CD4-positive, CD25-positive, alpha-beta regulatory T cell (primary cell): ENCODE measurements at places on chromosomes 11 and 22.
A peak's percentile ranks its signal among the peaks of the same experiment; 100 is the strongest.

GRCh38 chr22:20867179-20868024 lies 8.6 kb downstream of the SNAP29 start:
- H3K27ac ChIP-seq, result peak overlapping the region; percentile 8
- DNase-seq, result no peak
- H3K4me1 ChIP-seq, result peaks cover 8% of the 10 kb centered on the region
- H3K36me3 ChIP-seq, result peaks cover 35% of the 10 kb centered on the region
- H3K4me3 ChIP-seq, result no peak overlapping the region

- H3K4me1 ChIP-seq, result no peaks in the 10 kb centered on the region
- H3K36me3 ChIP-seq, result no peaks in the 10 kb centered on the region
- H3K27me3 ChIP-seq, result no peaks in the 10 kb centered on the region
- DNase-seq, result no peak
- H3K27ac ChIP-seq, result no peak overlapping the region
These were observed 640.9 kb downstream of the BRD1 start for GRCh38 chr22:49186762-49187161.

DNA sequence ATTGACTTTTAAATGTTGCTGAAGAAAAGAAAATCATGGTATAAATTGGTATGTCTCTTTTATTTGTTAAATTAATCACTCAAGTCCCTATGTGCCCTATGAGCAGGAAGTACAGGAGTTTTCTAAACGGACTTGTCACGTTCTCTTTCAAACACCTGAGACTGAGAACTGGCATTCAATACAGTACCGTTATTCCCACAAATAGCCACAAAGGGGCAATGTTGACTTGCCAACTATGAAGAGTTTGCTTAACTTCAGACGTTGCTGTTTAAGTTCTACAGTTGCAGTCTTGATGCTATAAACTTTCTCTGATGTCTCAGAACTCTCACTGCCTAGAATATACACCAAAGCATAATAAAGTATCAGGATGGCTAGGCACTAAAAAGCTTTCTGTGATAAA lies 7.6 kb downstream of the OR56A1 start:
- DNase-seq, result peak; percentile 55
- no peaks in the 10 kb centered on the region for H3K36me3 ChIP-seq
- H3K4me3 ChIP-seq, result no peak overlapping the region
- H3K4me1 ChIP-seq, result no peaks in the 10 kb centered on the region

- H3K27ac ChIP-seq, result no peak overlapping the region
- no peak overlapping the region for H3K4me3 ChIP-seq
- no peaks in the 10 kb centered on the region for H3K36me3 ChIP-seq
- no peaks in the 10 kb centered on the region for H3K27me3 ChIP-seq
These were observed 57.6 kb downstream of the TSPAN18 start for GRCh38 chr11:44784436-44784760.

- no peak overlapping the region for H3K27ac ChIP-seq
- no peaks in the 10 kb centered on the region for H3K36me3 ChIP-seq
- H3K4me3 ChIP-seq, result no peak overlapping the region
- H3K4me1 ChIP-seq, result peaks cover 5% of the 10 kb centered on the region
- no peak for DNase-seq
These were observed 11.2 kb upstream of the MUC6 start for GRCh38 chr11:1047595-1048156.

DNA sequence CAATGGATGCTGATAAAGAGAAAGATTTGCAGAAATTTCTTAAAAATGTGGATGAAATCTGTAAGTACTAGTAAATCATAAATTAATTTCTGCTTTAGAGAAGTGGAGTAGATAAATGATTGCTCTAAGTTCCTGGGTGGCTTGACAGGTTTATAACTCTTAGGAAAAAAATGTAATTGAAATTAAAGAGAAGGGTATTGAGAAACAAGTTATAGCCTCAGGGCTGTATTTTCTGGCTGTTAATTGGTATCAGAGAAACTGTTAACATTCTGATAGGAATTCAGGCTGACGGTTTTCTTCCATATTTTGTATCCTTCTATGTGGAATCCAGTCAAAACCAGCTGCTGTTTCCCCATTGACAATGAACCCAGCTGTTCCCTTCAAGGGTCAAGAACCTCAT lies 1.9 kb downstream of the TTC12 start:
- H3K4me3 ChIP-seq, result no peak overlapping the region
- H3K27ac ChIP-seq, result no peak overlapping the region

DNA sequence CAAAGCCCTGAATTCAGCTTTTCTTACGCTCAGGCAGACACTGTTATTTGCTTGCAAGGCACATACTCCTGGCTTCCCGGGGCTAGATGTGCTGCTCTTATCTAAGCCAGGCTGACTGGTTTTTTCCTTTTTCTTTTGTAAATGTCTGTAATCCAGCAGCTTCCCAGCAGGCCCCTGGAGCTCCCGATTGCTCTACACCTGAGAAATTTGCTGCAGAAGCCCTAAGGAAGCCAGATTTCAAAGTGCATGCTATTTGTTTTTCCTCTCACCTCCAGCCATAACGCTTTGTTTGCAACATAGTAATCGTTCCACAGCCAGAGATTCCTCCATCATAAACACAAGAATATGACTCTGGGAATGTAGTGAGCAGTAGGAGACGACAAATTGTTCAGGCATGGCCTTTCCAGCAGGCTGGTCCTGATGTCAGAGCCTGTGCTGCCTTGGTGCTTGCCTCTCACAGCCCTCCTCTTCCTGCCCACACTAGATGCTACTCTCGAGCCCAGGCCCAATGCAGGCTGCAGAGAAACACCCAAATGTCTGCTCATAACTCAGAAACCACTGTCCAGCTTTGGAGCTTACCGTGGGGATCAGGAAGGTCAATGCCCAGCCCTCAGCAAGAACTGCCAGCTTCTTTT lies 54.7 kb upstream of the SLC6A5 start:
- no peaks in the 10 kb centered on the region for H3K4me1 ChIP-seq
- DNase-seq, result no peak
- H3K27me3 ChIP-seq, result peaks cover 1% of the 10 kb centered on the region
- H3K27ac ChIP-seq, result no peak overlapping the region
- H3K4me3 ChIP-seq, result no peak overlapping the region
- H3K36me3 ChIP-seq, result no peaks in the 10 kb centered on the region
